Stomach (tissue), 19 donors: ENCODE measurements at places on chromosomes 7 and 10.
A peak's percentile ranks its signal among the peaks of the same experiment; 100 is the strongest.

- no peak for DNase-seq
These were observed 19.4 kb downstream of the STEAP1B start for GRCh38 chr7:22480523-22481075.

GRCh38 chr10:118977022-118977599, 52.4 kb upstream of the NANOS1 start:
- no peak for DNase-seq

GRCh38 chr7:10924370-10924769, 49.3 kb upstream of the PHF14 start:
- DNase-seq = no peak

DNA sequence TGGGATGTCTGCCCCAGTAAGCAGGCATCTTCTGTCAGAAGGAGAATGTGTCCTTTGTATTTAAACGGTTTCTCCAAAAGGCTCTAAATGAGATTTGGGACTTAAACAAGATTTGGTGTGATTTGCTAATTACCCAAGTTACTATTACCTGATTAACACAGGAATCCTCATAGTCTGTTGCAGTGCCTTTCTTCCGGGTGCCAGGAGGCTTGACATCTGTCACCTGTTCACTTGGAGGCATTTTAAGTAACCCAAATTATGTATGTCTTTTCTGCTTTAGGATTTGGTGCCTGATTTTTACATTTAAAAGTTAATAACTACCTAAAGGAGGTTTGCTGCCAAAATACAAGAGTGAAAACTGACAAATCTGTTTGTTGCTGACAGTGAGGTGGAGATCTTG, 587.9 kb upstream of the GALNT17 start:
- no peak for DNase-seq

- peak; percentile 18 for DNase-seq
These were observed 236.4 kb upstream of the GRM3 start for GRCh38 chr7:86407291-86407690.

DNA sequence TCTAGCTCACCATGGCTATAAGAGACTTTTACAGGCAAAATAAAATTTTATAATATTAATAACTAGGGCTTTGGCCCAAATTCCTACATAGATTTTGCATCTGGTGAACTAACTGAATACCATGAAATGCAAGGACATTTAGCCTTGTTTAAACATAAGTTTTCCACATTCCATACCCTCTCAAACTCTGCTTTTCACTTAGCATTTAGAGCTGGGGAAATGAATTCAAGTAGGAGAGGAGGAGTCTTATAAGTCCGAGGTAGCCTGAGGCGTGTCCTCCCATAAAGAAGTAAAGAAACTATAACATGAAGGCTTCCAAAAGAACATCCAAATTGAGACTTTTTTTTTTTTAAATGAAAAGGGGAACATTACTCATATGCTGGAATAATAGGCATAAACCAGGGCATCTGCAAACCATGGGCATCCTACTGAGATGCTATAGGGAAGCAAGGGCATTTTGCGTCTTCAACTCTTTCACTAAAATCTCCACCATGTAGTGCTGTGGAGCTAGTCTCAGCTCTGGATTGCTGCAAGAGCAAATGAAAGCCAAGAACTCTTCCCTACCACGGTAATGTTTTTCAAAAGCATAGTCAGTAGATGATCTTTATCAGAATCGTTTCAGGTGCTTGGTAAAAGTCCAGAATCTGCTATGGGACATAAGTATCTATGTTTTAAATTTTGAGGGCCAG, 79.1 kb downstream of the PALS2 start:
- DNase-seq = no peak

GRCh38 chr7:39217783-39218182, 240.1 kb downstream of the POU6F2 start:
- DNase-seq = no peak

DNA sequence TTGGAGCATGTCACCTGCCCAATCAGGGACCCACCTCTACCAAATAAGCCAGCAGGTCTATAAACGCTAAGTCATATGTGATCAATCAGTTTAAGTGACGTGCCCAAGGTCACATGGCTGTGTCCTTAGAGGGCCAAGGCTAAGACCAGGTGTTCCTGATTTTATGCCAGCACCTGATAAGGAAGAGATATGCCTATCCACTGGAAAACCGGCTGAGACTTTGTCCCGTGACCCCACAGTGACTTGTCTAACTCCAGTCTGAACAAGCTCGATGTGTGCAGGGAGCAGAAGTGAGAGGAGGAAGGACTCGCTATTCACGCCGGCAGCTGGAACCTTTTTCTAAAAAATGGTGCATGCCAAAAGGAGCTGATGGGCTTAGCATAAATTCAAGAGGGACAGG, 57.0 kb downstream of the PRKAG2 start:
- DNase-seq = peak; percentile 85

GRCh38 chr10:72272689-72273409, 875 bp upstream of the DDIT4 start:
- peak; percentile 87 for DNase-seq

GRCh38 chr10:1657479-1657878, 79.8 kb downstream of the ADARB2 start:
- no peak for DNase-seq

- no peak for DNase-seq
These were observed 319.7 kb downstream of the PTPRN2 start for GRCh38 chr7:158267742-158268435.

DNA sequence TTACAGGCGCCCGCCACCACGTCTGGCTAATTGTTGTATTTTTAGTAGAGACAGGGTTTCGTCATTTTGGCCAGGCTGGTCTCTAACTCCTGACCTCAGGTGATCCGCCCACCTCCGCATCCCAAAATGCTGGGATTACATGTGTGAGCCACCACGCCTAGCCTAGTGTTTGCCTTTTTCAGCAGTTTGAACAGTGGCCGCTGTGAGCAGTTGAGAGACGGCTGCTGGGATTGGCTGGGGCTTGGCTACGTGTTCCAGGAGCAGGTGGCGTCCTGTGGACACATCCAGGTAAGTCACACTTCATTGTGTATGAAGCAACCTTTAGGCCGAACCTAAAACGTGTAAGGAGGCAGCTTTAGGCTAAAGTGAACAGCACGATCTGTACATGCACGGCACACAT, 231.8 kb upstream of the PITRM1 start:
- DNase-seq = no peak

DNA sequence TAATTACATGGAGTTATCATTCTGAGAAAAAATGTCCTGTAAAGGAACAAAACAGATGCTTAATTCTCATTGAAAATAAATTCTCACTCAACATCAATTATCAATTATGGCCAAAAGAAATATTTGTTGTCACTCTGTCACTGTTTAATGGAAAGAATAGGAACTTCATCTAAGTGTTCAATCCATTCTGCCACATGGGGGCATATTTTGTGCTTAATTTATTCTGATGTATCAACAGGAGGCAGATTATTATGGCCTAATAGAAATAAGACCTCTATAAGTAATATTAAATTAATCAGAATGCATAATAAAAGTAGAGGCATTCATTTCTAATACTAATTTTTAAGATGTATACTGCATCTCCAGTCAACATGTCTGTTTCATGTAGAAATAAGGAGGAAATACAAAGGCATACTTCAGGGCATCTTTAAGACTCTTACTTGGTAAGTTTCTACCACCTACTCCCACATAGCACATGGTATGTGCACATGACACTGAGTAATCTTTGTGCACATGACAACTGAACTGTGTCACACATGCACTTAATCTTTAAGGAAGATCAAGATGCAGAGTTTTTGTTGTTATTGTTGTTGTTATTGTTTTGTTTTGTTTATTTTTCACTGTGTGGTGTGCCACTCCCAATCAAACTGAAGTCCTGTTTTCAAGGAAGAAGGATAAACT, 420.4 kb upstream of the SEMA3A start:
- no peak for DNase-seq

- DNase-seq = no peak
These were observed 314.1 kb downstream of the TCERG1L start for GRCh38 chr10:130997267-130998045.

DNA sequence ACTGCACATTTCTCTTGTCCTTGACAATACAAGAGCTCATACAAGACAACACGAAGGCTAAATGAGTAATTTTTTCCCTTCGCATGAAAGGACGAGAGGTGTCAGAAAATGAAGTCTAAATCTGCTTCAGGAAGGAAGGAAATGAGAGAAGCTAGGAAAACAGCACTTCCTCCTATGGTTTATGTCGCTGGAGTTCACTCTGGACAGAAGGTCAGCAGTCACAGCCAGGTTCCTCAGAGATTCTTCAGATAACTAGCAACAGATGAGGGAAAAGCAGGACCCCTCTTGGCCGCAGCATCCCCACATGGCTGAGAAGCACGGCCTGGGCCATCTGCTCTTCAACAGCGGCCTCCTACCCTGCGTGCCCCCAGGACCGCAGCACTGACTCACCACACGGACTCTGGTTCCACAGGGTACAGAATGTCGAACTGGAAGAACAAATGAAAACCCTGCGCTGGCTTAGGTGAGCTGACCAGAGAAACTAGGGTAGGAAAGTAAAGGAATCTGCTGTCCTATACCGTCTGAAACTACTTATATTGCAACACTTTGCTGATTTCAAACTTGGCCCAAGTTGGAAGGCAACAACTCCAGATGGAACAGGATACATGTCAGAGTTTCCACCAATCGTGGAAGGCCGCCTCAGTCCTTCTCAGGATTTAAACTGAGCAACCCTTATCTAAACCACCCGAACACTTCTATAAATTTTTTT, 26.3 kb downstream of the DNMBP start:
- DNase-seq = no peak
